Breast epithelium (tissue), 4 donors: ENCODE measurements at places on chromosomes 2 and 18. TPM values are rescaled to one million over a fixed set of nuclear protein-coding genes. Genes with fewer than 3 reads are reported as not detected.

GRCh38 chr2:18477293-18477692 lies 83.2 kb downstream of the RDH14 start:
- no peak for DNase-seq
- no peaks in the 10 kb centered on the region for H3K4me1 ChIP-seq
- no peak overlapping the region for H3K27ac ChIP-seq
- H3K27me3 ChIP-seq: no peaks in the 10 kb centered on the region
- H3K4me3 ChIP-seq: no peak overlapping the region

ARHGAP28 gene
- 13.0 TPM for total RNA-seq

DNA sequence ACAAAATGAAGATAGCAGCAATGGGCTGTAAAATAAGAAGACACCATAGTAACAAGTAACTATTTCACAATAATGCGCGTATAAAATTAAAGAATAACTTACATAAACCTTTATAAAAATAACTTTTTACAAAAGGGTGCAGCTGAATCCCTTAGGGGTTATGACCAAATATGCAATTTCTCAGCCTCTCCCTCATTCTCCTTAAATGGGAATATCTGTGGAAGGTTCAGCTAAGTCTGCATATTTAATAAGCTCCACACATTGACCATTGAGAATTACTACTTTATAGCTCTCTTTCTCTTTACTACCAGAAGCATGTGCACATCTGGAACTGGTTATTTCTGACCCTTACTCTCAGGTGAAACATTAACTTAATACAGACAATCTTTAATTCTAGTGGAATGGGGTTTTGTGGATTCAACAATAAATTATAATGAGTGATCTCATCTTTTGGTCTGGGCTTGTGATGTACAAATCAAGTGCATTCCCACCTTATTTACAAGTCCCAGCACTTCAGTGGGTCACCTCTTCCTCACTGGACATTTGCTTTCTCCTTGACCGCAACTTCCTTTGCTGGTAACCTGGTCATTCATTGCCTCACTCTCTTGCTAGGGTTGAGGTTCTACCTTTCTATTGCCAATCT lies 15.7 kb downstream of the ARHGAP15 start:
- no peak for DNase-seq
- no peaks in the 10 kb centered on the region for H3K27me3 ChIP-seq
- H3K27ac ChIP-seq: no peak overlapping the region
- no peaks in the 10 kb centered on the region for H3K4me1 ChIP-seq
- H3K4me3 ChIP-seq: no peak overlapping the region

COL5A2 gene
- 111 TPM for total RNA-seq

PAX8 gene
- total RNA-seq: 1.0 TPM

PCARE gene
- not detected for total RNA-seq

DNA sequence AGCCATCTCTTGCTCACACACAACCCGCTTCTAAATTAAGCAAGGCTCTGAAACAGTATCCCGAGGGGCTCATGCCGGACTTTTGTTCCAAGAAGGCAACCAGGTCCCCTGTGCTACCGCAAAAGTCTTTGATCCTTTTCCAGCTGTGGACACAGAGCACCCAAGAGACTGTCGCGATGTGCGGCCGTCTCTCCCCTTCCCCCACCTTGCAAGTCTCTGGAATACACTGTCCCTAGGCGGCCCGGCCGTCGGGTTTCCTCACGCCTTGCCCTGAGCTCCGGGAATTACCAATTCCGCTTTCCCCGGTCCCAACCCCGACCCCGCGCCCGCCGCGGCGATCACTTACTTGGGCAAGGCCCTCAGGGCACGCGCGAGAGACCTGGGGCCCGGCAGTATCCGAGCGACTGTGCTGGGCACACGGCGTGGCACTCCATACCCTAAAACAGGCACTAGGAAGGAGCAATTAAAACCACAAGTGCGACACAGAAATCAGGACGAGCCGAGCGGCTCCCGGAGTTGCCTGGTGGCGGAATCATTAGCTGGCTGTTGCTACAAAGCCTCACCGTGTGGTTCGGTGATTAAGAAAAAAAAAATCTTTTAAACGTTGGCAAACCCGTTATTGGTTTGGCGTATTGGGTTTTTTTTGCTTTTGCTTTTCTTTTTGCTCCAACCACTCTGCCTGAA lies 2.2 kb upstream of the DLX1 start:
- H3K4me1 ChIP-seq: peaks cover 25% of the 10 kb centered on the region
- H3K36me3 ChIP-seq: no peaks in the 10 kb centered on the region
- H3K27ac ChIP-seq: no peak overlapping the region
- H3K27me3 ChIP-seq: peaks cover 78% of the 10 kb centered on the region
- no peak for DNase-seq

DNA sequence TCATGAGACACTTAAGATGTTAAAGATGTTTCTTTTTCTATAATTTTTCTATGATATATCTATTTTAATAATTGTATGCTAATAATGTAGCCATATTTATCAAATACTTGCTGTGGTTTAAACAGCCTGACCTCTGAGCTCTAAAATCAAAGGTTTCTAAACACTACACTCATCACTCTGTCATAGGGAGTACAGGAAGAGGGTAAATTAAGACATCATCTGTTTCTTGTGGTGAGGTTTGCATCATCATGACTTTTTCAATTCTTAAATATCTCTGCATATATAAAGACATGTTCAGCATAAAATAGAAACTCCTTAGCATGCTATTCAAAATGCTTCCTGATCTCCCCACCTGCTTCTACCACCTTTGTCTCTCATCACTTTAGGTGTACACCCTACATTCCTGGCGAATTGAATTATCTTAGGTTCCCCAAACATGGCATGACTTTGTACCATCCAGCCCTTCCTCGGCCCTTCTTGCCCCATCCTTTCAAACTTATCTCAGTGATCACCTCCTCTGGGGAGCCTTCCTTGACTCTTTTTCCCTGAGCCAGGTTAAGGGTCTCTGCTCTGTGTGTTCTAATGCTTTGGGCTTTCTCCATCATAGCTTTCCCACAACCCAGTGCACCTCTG lies 105.3 kb upstream of the TTN start:
- H3K27me3 ChIP-seq: no peaks in the 10 kb centered on the region
- no peak for DNase-seq
- no peak overlapping the region for H3K4me3 ChIP-seq
- H3K36me3 ChIP-seq: no peaks in the 10 kb centered on the region
- no peak overlapping the region for H3K27ac ChIP-seq
- H3K4me1 ChIP-seq: no peaks in the 10 kb centered on the region

BOD1L2 gene
- not detected for total RNA-seq

LONRF2 gene
- total RNA-seq: 24.9 TPM

DNA sequence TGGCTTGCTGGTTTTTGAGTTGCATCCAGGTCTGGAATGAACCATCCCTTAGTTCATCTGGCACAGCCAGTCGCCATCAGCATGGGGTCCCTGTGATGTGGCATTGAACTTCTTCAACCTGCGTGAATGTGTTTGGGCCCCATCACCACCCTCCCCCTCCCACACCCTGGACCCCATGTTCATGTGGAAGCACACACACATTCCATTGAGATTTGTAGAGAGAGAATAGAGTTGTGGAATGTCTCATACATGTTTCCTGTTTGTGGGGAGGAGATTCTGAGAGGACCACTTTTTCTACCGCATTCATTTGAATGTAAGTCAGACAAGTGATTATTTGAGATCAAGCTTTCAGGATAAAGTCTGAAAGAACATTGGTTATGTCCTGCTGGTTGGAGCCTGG lies 117.6 kb upstream of the EML6 start:
- H3K27me3 ChIP-seq: no peaks in the 10 kb centered on the region
- no peaks in the 10 kb centered on the region for H3K36me3 ChIP-seq
- no peaks in the 10 kb centered on the region for H3K4me1 ChIP-seq
- peak overlapping the region; percentile 90 for H3K27ac ChIP-seq
- DNase-seq: no peak

CCDC141 gene
- 11.7 TPM for total RNA-seq

GRCh38 chr18:11747731-11748130 lies 58.7 kb downstream of the GNAL start:
- DNase-seq: no peak
- no peak overlapping the region for H3K27ac ChIP-seq
- H3K27me3 ChIP-seq: peaks cover 32% of the 10 kb centered on the region
- no peak overlapping the region for H3K4me3 ChIP-seq

DNA sequence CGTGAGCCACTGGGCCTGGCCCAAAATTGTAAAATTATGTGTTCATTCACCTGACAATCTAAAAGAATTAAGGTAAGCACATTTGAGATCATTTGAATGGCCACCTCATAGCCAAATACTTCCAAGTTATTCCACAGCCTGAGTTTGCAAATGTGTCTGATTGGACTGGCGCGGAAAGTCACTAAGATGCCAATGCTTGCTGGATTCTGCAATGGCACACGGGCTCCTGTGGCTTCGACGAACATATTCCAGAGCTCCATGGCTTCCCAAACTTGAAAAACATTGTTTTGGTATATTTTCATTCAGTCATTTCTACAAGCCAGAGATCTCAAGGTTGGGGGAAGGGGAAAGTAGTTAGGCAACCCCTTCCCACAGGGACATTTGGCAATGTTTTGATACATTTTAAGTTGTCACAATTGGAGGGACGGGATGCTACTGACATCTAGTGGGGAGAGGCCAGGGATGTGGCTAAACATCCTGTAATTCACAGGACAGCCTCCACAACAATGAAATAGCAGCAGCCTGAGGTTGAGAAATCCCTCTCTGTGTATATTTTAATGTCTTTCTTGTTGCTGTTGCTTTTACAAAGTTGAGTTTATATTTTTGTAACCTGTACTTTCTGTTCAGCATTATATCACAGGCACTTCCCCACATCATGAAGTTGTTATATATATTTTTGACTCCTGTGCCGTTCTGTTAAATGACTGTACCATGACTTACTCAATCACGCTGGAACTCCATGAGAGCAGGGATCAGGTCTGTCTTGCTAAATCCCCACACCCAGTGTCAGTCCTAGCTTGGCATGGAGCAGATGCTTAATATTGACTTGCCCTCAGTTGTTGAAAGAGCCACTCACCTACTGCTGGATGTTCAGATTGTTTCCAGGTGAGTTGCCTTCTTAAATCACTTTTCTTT lies 56.9 kb downstream of the COL4A4 start:
- DNase-seq: no peak
- H3K4me3 ChIP-seq: no peak overlapping the region
- H3K27ac ChIP-seq: no peak overlapping the region
- H3K36me3 ChIP-seq: no peaks in the 10 kb centered on the region
- H3K27me3 ChIP-seq: no peaks in the 10 kb centered on the region
- H3K4me1 ChIP-seq: no peaks in the 10 kb centered on the region

DNA sequence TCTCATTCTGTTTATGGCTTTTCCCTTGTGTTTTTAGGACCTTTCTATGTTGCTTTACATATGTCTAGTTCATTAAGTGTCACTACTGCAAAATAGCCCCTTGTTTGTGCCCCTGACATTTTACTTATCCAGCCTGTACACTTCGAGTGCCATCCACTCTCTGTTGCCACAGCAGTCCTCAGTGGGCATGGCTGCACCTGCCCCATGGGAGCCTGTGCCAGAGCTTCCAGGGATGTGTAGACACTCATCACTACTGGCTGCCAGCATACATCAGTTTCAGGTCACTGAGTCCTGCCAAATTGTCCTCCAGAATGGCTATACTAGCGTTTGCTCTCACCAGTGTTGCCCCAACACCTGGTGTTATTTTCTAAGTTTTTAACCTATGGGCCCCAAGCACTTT lies 80.4 kb downstream of the ARMC9 start:
- no peak overlapping the region for H3K27ac ChIP-seq
- H3K4me1 ChIP-seq: no peaks in the 10 kb centered on the region
- no peaks in the 10 kb centered on the region for H3K27me3 ChIP-seq

MPV17 gene
- 72.8 TPM for total RNA-seq

CD8B2 gene
- total RNA-seq: not detected

GRCh38 chr2:173572848-173573247 lies 218.2 kb downstream of the CDCA7 start:
- H3K27ac ChIP-seq: no peak overlapping the region
- H3K36me3 ChIP-seq: no peaks in the 10 kb centered on the region
- no peaks in the 10 kb centered on the region for H3K4me1 ChIP-seq
- no peak for DNase-seq
- no peaks in the 10 kb centered on the region for H3K27me3 ChIP-seq

DNA sequence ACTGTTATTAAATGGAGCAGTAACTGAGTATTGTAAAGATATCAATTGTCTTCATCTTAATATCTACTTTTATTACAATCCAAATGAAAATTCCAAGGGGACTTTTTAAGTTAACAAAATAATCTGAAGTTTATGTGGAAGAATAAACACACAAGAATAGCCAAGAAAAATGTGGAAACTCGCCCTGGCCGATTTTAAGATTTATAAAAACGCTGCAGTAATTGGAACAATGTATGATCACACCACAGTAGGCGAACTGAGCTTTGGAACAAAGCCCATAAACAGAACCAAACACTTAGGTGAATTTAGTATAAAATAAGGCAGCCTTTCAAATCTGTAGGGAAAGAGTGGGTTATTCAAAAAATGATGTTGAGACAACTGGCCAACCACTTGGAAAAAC lies 96.3 kb downstream of the ANTXR1 start:
- H3K27ac ChIP-seq: no peak overlapping the region
- no peak for DNase-seq
- no peak overlapping the region for H3K4me3 ChIP-seq
- no peaks in the 10 kb centered on the region for H3K36me3 ChIP-seq

DNA sequence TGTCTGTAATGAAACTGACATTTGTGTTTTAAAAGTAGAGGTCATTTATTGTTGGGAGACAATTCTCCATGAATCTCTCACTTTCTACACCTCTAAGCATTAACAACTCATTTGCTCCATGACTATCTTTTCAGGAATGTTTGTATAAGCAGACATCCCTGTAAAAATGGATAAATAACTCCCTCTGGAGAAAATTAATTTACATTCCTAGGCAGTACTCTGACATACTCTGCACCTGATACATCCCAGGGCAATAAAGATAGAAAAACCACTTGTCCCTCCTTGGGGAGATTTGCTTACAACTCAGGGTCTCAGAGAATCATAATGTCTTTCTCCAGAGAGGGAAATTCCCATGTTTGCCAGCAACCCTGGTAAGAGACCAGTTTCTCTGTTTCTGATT lies 1037.7 kb upstream of the SLC39A10 start:
- no peak overlapping the region for H3K27ac ChIP-seq
- no peak for DNase-seq
- H3K4me1 ChIP-seq: no peaks in the 10 kb centered on the region
- no peaks in the 10 kb centered on the region for H3K27me3 ChIP-seq
- no peaks in the 10 kb centered on the region for H3K36me3 ChIP-seq

DNA sequence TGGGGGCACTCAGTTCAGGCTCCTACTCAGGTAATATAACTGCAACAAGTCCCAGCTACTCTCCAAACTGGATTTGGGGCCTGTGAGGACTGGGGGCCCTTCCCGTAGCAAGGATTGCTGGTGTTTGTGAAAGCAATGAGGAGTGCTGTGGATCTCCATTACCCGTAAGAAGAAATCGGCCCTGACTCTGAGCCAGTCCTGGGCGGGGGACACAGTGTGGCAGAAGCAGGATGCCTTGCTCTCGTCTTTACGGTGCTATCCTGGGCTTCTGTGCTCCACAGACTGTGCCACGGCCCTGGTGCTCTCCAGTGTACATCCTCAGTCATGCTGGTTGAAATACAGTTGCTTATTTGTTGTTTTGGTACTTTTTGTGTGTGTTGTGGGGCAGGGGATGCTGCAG lies 172.9 kb downstream of the NDUFA10 start:
- H3K27me3 ChIP-seq: no peaks in the 10 kb centered on the region
- DNase-seq: no peak
- no peak overlapping the region for H3K27ac ChIP-seq
- H3K4me3 ChIP-seq: no peak overlapping the region
- H3K36me3 ChIP-seq: no peaks in the 10 kb centered on the region
